ENCODE measurements at places on chromosomes 1 and 21.

DNA sequence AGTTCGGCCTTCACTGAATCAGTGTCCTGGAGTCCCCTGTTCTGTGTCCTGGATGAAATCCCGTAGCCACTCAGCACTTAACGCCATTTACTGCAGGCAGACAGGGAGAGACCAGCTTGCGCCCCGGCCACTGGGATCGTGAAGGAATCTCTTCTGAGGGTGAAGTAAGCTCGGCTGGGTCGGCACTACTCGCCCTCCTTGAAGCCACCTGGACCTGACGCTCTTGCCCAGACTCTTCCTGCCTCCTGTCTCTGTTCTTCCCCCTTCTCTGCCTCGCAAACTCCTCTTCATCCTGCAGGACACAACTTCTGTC is 99.9 kb upstream of the ZBTB40 start:
- no peak for DNase-seq

GRCh38 chr1:8026976-8027747 is 1.1 kb upstream of the ERRFI1 start:
- no peak for DNase-seq

- DNase-seq = no peak
Measured at GRCh38 chr21:43884861-43885417, 19.9 kb downstream of the AGPAT3 start.

DNA sequence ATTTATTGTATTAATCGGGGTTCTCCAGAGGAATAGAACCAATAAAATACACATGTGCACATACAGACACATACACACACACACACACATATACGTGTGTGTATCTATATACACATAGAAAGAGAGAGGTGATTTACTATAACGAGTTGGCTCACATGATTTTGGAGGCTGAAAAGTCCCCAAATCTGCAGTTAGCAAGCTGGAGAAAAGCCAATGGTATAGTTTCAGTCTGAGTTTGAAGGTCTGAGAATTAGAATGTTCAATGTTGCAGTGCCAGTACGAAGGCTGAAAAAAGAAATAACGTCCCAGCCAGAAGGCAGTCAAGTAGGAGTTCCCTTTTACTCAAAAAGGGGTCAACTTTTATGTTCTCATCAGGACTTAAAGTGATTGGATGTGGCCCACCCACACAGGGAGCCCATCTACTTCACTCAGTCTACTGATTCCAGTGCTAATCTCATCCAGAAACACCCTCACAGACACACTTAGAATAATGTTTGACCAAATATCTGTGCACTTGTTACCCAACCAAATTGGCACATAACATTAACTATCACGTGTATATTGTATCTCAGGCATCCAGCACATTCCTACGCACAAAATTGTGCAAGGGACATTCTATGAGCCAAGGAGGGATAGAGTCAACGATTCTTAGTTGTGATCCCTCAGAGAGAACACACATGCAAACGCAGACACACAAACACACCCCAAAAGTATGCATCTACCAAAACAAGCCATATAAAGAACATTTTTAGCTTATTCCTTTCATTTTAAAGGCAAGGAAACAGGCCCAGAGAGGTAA is 195.5 kb upstream of the DUSP10 start:
- no peak for DNase-seq

- no peak for DNase-seq
Measured at GRCh38 chr1:159705904-159706256, 8.5 kb downstream of the CRP start.

GRCh38 chr1:5640845-5641244 is 351.4 kb downstream of the NPHP4 start:
- no peak for DNase-seq

DNA sequence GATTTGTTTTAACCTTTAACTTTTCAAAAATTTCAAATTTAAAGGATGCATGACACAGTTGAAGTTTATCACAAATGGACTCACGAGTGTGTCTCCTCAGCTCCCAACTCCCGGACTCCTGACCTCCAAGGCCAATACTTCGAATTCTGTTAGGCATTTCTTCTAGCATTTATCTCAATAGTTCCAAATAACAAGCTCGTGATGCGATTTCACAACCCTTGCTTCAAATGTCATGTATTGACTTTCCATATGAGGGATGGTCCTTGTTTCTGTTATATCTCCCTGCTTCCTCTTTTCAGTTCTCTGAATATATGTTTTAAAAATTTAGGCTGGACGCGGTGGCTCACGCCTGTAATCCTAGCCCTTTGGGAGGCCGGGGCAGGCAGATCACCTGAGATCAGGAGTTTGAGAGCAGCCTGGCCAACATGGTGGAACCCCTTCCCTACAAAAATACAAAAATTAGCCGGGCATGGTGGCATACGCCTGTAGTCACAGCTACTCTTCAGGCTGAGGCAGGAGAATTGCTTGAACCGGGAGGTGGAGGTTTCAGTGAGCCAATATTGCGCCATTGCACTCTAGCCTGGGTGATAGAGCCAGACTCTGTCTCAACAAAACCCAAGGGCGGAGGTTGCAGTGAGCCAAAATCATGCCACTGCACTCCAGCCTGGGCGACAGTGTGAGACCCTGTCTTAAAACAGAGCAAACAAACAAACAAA is 52.0 kb upstream of the TINAGL1 start:
- no peak for DNase-seq

DNA sequence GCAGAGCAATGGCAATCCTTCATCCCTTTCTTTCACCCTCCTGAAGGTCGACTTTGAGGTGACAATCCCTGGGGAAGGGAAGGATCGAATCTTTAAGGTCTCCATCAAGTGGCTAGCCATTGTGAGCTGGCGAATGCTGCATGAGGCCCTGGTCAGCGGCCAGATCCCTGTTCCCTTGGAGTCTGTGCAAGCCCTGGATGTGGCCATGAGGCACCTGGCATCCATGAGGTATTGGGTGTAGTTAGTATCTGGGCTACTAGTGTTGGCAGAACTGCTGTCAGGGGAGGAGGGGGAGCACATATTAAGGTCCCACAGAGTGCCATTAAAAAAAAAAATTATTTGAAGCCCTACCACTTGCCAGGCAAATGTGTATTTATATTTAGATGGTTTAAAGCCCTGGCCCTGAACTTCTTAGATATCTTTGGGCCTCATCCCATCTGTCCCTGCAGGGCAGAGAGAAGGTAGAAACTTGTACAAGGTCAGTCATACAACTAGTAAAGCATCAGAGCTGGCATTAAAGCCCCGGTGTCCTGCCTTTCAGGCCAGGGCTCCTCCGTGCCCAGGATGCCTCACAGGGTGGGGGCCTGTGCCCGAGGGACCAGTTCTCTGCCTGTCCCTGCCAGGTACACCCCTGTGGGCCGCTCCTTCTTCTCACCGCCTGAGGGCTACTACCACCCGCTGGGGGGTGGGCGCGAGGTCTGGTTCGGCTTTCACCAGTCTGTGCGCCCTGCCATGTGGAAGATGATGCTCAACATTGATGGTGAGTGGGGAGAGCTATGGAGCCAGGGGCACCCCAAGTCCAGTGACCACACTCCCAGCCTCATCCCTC is 10.3 kb downstream of the AGO1 start:
- DNase-seq = no peak

GRCh38 chr1:156658496-156658895 is 16.6 kb downstream of the BCAN start:
- DNase-seq = no peak

- DNase-seq = no peak
Measured at GRCh38 chr21:42120903-42121535, 49.9 kb downstream of the UMODL1 start.

GRCh38 chr1:23634840-23635651 is 56.6 kb upstream of the RPL11 start:
- DNase-seq = peak; percentile 37
